ENCODE measurements at places on chromosomes 11 and 22.

GRCh38 chr11:105144887-105145286, 5.3 kb upstream of the CARD18 start:
- DNase-seq, result peak; percentile 43

DNA sequence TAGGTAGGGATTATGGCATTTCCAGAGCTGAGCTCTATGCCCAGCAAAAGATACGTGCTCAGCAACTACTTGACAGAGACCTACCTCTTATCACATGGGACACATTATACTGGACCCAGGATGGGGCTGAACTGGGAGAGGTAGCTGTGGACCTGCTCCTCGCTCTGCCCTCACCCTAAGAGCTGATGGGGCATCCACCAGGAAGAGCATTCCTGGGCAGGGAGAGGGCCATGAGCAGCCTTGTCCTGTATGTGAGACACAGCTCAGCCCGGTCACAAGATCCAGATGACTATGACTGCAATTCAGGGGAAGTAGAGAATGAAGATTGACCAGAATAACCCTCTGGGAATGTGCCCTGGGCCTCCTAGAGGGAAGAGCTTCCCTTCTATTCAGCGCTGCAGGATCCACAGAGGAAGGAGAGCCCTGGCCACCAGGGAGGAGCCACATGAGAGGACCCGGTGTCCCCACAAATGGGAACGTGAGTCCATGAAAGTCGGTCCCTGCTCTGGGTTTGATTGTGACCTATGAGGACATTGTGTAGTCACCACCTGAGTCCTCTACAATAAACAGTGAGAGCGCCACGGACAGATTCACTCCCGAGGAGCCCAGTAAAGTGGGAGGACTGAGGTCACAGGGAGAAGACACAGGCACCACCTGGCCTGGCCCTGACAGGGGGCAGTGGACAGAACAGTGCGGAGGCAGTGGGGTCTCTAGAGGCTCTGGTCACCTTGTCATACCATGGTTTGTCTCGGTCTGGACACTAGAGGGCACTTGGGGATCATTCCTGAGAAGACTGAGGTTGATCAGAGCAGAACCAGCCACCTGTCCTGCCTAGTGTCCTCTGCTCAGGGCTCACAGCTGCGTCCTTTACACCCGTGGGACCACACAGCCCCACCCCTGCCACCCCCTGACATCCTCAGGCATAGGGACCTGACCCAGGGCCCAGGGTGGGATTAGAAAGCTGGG, 99.5 kb downstream of the ZNF280B start:
- no peak for DNase-seq

DNA sequence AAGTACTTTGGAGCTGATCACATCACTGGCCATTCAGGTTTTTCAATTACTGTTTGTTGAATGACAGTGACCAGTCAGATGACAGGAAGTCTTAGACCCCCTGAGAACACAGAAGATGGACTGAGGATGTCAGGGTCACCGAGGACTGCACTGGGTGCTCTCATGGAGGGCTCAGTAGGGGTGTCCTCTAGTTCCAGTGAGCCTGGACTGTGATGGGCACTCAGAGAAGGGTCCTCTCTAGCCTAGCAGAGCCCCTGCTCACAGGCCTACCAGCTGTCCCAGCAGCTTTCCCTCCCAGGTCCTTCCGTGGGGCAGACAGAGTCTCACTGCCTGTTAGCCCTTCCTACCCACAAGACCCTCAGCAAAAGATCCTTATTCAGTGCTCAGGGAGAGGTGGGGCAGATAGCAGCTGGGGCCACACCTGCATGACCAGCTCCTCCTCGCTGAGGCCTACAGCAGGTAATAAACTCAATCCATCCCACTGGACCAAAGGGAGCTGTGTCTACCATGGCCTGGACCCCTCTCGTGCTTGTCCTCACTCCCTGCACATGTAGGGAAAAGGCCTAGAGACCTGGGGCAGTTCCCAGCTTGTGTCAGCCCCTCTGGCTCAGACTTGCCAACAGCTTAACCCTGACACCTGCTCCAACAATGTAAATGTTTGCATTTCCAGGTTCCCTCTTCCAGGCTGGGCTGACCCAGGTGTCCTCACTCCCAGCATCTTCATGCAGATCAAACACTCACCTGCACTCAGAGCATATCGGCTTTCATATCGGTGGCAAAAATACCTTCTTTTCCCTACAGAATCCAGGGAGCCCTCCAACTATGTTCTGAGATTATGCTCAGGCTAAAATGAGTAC, 25.2 kb upstream of the VPREB1 start:
- DNase-seq, result no peak

GRCh38 chr22:39090426-39091064, 6.5 kb upstream of the APOBEC3H start:
- DNase-seq, result no peak

DNA sequence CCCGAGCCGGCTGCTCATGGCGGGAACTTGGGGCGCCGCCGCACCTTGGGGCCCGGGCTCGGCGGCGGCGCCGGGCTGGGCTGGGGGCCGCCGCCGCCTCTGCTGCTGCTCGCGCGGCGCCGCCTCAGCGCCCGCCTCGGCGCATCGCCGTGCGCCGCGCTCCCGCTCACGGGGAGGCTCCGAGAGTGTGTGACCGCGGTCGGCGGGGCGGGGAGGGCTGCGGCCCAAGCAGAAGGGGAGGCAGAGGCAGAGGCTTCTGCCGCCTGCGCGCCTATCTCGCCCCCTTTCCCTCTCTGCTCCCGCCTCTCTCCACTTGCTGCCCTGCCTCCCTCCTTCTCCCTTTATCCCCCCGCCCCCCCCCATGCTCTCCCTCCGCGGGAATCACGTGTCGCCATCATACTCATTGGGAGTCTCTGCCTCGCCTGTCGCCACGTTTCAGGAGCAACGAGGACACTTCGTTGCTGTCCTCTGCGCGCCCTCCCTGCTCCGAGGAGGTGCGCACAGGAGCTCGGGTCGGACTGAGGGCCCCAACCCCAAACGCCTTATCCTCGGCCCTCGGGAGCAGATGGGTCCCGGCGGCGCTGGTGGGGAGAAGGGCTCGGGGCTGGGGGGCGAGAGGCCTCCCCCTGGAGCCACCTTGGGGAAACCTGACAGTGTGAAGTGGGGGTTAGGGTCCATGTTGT, at the start of gene GUCY1A2:
Gene GUCY1A2, minus strand, starts transcription at position 258 of the 683 bp plus-strand sequence. CDS start 421 bp downstream, outside the sequence.
- DNase-seq, result peak; percentile 23

GRCh38 chr22:46175631-46176030, 25.3 kb downstream of the PPARA start:
- peak; percentile 25 for DNase-seq

GRCh38 chr11:17827006-17827405, 92.4 kb downstream of the KCNC1 start:
- DNase-seq, result no peak

DNA sequence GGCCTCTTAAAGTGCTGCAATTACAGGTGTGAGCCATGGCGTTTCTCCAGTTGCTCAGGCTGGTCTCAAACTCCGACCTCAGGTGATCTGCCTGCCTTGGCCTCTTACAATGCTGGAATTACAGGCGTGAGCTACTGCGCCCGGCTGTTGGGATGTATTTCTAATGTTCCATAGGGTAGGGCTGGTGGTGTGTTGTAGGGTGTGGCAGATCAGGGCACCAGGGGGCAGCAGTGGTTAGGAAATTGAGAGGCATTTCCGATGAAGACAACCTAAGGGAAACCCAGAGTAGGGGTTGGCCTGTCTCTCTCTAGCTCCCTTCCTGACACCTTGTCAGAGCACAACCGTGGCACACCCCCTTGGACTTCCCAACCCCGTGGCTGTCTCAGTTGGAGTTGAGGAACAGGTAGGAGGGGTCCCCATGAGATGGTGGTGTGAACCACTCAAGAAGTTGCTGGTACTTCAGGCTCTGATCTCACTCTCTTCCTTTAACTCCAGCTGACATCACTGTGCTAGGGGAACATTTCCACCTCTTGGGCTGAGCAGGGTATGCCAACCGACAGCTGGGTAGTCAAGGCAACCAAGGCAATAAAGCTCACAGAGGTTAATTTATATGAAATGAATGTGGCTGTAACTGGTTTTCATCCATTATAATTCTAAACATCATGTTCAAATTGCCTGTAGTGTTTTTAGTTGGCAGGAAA, 33.0 kb downstream of the YWHAH start:
- peak; percentile 80 for DNase-seq

DNA sequence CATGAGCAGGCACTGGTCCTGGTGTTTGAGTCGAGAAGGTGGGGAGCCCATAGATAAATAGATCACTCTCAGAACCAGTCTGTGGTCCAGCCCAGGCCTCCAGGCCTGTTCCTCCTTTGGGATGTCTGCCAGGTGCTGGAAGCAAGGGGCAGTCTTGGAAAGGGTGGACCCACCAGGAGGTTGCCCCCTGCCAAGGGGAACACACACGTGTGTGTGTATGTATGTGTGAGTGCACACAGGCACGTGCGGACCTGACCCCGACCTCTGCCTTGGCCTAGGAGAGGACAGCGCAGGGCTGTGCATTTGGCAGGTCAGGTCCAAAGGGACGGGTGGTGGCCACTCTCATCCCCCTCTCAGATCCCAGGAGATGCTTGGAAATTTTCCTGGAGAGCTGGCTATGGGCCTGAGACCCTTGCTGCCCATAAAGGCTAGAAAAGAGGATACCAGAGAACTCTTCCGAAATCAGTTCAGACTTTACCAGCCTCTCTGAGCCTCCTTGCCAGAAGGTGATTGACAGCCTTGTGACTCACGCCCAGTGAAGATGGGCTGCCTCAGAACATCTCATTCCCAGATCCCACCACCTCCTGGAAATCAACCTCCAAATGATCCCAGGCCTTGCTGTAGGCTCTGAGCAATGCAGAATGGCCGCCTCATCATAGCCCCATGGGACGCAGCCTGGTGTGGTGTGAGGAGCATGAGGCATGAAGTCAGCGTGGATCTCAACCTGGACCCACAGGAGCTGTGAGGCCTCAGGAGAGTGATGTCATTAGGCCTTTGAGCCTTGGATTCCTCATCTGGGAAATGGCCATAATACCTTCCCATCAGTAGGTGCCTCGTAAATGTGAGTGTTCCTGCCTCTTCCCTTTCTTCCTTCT, 24.0 kb upstream of the CREB3L1 start:
- no peak for DNase-seq

GRCh38 chr11:35190804-35191348, 51.9 kb downstream of the CD44 start:
- DNase-seq, result peak; percentile 67

- no peak for DNase-seq
Observed at GRCh38 chr11:1639102-1639620, 9.6 kb downstream of the KRTAP5-5 start.

- DNase-seq, result no peak
Observed at GRCh38 chr11:12106501-12106900, 3.9 kb upstream of the MICAL2 start.

GRCh38 chr11:22787551-22788162, 41.9 kb downstream of the SVIP start:
- DNase-seq, result no peak

DNA sequence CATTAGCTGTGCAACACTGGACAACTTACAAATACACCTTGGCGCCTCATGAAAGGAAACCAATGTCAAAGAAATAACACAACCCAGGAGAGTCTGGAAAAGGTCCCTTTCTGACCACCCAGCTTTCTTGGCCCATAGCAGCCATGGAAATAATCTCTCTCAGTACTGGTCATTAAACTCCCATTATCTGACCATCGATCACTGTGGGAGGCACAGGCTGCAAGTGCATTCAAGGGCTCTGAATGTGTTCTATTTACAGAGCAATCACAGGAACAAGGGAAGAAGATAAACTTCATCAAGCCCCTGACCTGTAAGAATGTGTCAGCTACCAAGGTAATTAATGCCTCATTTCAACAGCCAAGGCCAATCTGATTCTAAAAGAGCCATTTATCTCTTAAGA, 40.1 kb downstream of the CTSC start:
- DNase-seq, result no peak

DNA sequence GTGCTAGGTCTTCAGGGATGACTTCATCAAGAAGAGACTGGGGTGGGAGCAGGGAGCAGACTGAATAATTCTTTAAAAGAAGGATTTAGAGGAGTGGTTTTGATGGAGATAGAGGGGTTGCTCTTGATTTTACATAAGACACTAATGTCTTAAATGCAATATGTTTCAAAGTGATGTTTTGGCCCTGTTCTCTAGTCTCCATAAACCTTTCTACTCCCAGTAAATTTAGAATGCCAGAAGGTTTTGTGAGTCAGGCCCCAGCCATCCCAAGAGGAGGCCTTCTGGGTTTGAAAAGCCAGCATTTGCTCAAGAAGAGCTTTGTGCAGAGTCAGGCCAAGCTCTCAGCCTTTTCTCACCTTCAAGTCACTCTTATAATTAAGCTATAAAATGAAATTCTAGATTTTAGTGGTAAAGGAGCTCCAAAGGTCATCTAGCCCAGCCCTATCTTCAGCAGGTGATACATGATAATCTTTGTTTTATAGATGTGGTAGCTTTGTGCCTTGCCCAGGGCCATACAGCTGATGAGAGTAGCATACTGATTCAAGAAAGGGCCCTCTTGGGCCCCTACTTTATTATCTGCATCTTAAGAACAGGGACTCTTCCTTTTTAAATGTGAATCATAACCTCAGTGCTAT, 122.8 kb upstream of the MTNR1B start:
- no peak for DNase-seq

GRCh38 chr11:1206391-1207271, 16.2 kb upstream of the MUC5B start:
- peak; percentile 16 for DNase-seq

GRCh38 chr11:107011977-107012376, 6.3 kb downstream of the GUCY1A2 start:
- no peak for DNase-seq

DNA sequence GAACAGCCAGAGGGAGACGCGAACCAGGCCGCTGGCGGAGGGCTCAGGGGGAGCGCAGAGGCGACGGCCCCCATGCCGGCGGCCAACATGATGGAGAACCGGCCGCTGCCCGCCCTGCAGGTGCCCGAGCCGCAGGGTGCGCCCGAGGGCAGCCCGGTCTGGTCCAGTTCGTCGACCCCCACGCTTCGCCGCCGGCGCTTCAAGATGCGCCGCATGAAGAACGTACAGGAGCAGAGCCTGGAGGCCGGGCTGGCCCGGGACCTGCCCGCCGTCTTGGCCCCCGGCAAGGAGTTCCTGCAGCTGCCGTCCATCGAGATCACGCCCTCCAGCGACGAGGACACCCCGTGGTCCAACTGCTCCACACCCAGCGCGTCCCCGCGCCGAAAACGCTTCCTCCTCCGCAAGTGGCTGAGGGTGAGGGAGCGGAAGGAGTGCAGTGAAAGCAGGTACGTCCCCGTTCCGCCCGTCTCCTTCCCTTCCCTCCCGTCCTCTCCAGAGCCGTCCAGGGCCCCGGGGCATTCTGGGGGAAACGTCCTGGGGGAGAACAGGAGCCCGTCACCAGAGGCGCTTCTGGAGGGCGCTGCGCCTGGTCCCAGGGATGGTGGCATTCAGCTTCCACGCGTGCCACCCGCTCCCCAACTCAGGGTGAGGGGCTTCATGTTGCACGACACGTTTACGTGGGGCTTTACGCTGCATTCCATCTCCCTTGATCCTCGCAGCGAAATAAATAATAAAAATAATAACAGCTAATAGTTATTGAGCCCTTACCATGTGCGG, 840 bp downstream of the GRAMD1B start:
- peak; percentile 1 for DNase-seq

- no peak for DNase-seq
Observed at GRCh38 chr11:75345455-75346160, 5.9 kb downstream of the ARRB1 start.
